ENCODE measurements at places on chromosomes 7 and 10.

GRCh38 chr7:103924184-103924583, 65.3 kb downstream of the RELN start:
- DNase-seq: no peak

DNA sequence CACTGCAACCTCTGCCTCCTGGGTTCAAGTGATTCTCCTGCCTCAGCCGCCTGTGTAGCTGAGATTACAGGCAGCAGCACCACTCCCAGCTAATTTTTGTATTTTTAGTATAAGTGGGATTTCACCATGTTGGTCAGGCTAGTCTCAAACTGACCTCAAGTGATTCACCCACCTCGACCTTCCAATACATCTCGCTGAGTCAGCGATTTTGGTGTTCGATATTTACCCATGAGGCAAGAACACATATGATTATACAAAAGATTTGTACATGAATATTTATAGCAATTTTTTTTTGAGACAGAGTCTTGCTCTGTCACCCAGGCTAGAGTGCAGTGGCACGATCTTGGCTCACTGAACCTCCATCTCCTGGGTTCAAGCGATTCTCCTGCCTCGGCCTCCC, 19.8 kb downstream of the PNLIP start:
- no peak for DNase-seq

DNA sequence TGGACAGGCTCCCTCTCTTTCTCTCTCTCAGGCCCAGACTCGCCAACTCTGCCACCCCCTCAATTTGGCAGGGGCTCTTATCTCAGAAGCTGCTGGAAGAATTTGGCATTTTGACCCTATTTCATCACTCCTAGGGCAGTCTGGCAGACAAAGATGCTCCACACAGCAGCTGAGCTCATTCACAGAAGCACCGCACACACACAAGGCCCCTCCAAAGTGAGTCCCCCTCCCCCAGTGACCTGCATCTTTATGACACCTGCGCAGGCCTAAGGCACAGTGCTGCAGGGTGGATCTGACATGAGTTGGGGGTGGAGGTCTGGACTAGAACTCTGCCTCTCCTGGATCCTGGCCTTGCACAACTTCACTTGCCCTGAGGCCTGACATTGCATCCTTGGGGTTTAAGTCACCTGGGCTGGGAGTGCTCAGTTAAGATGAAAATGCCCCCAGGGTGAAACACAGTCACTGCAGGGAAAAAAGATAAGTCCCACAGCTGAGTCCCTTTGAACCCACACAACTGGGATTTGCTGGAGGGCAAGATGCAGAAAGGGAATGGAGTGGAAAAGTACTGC, 41.1 kb upstream of the DUSP5 start:
- DNase-seq: no peak

GRCh38 chr10:72295330-72295910, 21.7 kb downstream of the DDIT4 start:
- no peak for DNase-seq

GRCh38 chr7:108403597-108404217, 52.5 kb downstream of the NRCAM start:
- DNase-seq: no peak

DNA sequence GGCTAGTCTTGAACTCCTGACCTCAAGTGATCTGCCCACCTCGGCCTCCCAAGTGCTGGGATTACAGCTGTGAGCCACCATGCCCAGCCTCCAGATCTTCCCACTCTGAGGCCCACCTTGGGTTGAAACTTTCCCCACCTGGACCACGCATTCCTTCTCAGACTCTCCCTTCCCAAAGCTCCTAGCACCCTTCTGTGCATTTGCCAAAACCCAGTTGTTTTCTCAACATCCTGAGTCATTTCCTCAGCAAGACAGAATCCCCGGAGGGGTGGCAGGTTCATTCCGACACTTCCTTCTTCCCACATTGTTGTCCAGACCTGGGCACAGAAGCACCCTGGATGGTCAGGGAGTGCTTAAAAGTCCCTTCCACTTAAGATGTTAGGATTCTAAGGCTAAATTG, 28.9 kb downstream of the BAG3 start:
- no peak for DNase-seq

DNA sequence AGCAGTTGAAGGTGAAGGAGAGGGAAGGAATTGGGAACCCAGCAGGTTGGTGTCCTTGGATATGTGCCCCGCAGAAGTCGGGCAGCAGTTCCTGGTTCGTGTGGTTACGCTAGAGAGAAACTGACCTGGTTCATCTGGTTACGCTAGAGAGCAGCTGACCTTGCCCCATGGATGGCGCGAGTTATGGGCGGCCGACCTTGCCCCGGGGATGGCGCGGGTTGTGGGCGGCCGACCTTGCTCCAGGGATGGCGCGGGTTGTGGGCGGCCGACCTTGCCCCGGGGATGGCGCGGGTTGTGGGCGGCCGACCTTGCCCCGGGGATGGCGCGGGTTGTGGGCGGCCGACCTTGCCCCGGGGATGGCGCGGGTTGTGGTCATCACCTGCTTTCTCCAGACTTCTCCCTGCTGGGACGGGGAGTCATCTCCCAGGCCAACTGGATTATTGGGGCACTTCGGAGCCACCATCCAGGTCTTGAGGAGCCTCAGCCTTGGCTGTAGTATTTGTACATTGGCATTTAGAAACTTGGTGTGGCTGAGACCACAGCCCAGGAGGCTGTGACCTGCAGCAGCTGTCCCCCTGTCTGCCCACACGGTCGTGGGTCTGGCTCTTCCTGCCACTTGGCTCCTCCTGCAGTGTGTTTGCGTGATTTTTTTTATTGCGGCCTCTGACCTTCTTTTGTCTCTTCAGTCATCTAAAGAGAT, 6.1 kb downstream of the GET4 start:
- DNase-seq: no peak

GRCh38 chr7:88217675-88218428, 2.0 kb downstream of the SRI start:
- no peak for DNase-seq

All from GOT3 (cell line).